ENCODE measurements at places on chromosomes 3 and 15.

DNA sequence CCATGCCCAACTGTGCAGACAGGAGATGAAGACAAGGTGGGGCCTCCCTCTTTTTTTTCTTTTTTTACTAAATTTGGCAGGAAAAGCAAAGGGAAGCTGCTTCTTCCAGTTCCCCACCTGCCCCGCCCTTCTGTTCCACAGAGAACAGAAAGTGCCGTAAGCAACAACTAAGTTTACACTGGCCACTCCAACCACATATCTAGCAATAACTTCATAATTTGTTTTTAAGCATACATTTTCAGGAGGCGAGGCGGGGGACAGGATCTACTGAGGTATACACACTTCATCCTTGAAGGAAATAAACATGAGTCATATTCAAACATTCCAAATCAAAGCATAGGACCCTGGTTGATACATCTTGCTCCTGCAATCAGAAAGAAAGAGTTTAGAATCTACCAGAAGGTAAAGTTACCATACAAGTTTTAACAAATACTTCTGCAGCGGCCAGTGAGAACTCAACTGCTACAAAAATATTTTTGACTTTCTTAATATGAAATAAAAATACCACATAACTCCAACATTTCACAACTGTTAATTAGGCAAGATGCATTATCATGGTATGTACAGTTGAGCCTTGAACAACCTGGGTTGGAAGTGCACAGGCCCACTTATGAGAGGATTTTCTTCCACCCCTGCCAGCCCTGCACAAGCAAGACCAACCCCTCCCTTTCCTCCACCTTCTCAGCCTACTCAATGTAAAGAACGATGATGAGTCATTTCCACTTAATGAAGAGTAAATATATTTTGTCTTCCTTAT is 50.7 kb downstream of the FOXP1 start:
- DNase-seq: peak; percentile 64

- no peak for DNase-seq
Observed at GRCh38 chr15:65524226-65524625, 6.0 kb upstream of the HACD3 start.

GRCh38 chr15:67433495-67434099 is 87.3 kb upstream of the C15orf61 start:
- DNase-seq: peak; percentile 56

DNA sequence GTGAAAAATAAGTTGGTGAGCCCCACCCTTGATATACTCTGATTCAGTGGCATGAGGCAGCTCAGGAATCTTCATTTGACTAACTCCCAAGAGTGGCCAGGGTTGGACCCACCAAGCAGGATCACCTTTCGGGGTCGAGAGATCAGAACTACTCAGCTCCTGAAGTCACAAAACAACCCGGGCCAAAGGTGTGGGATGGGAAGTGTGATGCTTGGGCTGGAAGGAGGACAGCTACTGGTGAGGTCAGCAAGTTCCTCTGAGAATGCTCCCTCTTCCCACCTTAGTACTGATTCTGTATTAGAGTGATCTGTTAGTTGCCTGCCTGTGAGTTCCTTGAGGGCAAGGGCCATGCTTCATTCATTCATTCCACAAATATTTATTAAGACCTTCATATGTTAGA is 15.1 kb downstream of the ESYT3 start:
- DNase-seq: no peak

DNA sequence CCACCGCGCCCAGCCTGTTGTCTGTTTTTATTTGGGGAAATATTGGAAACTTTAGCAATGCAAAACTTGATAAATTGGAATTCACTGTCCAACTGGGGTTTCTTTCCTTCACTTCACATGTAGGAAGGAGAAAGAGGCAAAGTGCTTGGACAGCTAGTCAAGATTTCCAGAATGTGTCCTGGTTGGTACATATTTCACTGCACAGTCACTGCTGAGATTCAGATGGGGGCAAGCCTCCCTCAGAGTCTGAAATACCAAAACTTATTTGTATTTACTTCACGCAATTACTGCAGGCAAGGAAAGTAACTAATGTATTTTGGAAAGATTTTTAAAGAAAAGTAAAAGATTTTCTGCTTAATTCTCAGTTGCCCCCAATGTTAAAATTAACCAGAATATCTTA is 21.0 kb downstream of the LRRC31 start:
- DNase-seq: no peak

- DNase-seq: no peak
Observed at GRCh38 chr3:104126864-104127553, 1239.7 kb upstream of the ALCAM start.

GRCh38 chr3:138950006-138950644 is 3.1 kb downstream of the FOXL2NB start:
- no peak for DNase-seq

GRCh38 chr15:40439461-40439959 is 1.2 kb upstream of the BAHD1 start:
- DNase-seq: no peak

DNA sequence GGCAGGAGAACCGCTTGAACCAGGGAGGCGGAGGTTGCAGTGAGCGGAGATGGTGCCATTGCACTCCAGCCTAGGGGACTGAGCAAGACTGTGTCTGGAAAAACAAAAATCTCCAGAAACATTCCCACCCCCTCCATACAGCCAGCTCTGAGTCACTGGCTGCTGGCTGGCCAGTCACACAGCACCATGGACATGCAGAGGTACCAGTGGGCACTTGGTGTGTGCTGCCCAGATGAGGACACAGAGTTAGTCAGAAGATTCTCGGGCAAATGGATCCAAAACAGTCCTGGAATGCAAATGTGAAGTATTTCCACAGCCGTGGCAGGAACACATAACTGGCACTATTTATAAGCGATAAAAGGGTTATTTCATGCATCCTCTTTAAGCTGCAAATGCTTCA is 44.6 kb downstream of the BDH1 start:
- DNase-seq: peak; percentile 47

- DNase-seq: peak; percentile 9
Observed at GRCh38 chr3:108036984-108037741, 53.7 kb downstream of the CD47 start.

DNA sequence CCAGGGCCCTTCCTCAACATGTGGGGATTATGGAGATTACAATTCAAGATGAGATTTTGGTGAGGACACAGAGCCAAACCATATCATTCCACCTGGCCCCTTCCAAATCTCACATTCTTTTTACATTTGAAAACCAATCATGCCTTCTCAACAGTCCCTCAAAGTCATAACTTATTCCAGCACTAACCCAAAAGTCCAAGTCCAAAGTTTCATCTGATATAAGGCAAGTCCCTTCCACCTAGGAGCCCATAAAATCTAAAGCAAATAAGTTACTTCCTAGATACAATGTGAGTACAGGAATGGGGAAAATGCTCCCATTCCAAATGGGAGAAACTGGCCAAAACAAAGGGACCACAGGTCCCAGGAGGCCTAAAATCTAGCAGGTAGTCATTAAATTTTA is 309.5 kb upstream of the SLITRK3 start:
- no peak for DNase-seq

GRCh38 chr15:36294359-36294758 is 285.1 kb upstream of the CDIN1 start:
- DNase-seq: peak; percentile 70

- DNase-seq: no peak
Observed at GRCh38 chr15:63729115-63729884, 104.4 kb downstream of the HERC1 start.

DNA sequence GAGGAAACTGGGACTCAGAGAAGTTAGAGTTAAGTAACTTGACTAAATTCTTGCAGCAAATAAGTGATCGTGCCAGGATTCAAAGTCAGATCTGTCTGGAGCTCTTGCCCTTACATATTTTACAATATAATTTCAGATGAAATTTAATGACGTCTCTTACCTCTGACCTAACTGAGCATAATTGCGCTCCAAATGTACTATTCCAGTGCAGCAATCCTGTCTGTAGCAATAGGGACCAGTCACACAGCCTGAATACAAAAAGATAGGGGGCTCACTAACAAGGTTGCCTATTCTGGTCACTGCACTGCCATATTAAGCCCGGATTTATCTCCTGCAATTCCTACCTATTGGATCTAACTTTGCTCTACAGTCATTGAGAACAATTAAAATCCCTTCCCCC is 316.4 kb downstream of the ZBTB20 start:
- DNase-seq: no peak

- no peak for DNase-seq
Observed at GRCh38 chr3:109977897-109978296, 640.6 kb upstream of the DPPA4 start.

- DNase-seq: no peak
Observed at GRCh38 chr3:179743913-179744312, 91.1 kb downstream of the USP13 start.

Measured in astrocyte of the spinal cord (primary cell).